ENCODE measurements at places on chromosomes 11 and 22. TPM values are rescaled to one million over a fixed set of nuclear protein-coding genes. Genes with fewer than 3 reads are reported as not detected.

GRCh38 chr11:123233975-123234334 is 38.9 kb upstream of the CLMP start:
- DNase-seq: no peak

- no peak for DNase-seq
Measured at GRCh38 chr11:115155320-115155719, 348.9 kb downstream of the CADM1 start.

GRCh38 chr11:20415432-20415831 is 27.9 kb downstream of the PRMT3 start:
- DNase-seq: no peak

DNA sequence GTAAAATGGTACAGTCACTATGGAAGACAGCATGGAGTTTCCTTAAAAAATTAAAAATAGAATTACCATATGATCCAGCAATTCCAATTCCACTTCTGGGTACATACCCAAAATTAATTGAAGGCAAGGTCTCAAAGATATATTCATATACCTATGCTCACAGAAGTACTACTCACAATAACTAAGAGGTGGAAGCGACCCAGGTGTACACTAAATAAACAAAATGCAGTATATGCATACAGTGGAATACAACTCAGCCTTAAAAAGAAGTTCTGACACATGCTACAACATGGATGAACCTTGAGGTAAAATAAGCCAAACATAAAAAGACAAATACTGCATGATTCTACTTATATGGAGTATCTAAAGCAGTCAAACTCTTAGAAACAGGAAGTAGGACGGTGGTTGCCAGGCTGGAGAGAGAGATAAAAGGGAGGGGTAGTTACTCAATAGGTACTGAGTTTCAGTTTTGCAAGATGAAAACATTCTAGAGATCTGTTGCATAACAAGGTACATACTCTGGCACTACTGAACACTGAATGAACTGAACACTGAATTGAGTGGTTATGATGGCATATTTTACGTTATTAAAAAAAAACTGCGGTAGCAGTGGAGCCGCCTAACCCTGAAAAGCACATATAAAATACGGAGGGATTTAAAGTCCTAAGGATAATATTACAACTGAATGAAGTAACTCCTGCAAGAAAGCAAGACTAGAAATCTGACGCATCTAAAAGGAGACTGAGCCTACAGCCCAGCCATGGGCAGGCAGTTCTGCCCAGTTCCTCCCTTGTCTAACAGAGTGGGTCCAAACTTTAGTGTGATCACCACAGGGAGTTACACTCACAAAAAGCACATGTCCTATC is 12.8 kb downstream of the DGCR2 start:
- no peak for DNase-seq

- DNase-seq: no peak
Measured at GRCh38 chr11:66561178-66561974, 7.0 kb downstream of the CTSF start.

DNA sequence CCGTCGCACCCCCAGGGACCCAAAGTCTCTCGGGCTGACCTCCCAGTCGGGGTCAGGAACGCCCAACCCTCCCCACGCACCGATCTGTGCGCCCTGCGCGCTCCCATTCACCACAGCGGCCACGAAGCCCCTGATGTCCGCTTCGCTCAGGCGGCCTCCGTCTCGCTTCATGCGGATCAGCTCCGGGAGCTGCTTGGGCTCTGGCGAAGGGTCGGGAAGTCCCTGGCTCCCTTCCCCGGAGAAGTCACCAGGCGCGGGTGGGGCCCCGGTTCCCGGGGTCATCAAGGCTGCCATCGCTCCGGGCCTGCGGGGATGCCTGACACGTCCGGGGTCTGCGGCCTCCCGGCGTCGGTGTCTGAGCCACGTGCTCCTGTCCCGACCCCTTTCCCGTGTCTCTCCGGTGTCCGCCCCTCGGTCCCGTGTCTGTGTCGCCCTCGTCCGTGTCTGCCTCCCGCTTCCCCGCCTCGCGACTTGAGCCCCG is 356 bp downstream of the TYMP start:
- no peak for DNase-seq

GRCh38 chr22:30205281-30206115 is 41.1 kb downstream of the LIF start:
- DNase-seq: peak; percentile 74

GRCh38 chr22:46736705-46737104 is 1.3 kb downstream of the CERK start:
- DNase-seq: no peak

The VSIG10L2 gene
- not detected for total RNA-seq

The PTPN5 gene
- not detected for total RNA-seq

The CRYBB2 gene
- not detected for total RNA-seq

The FXYD2 gene
- total RNA-seq: 456 TPM

The ROBO3 gene
- 15.2 TPM for total RNA-seq

The PNPLA3 gene
- 1.8 TPM for total RNA-seq

Measured in Caki2 (cell line).